ENCODE measurements at places on chromosomes 1 and 21.

GRCh38 chr1:41496080-41497055 lies 11.9 kb upstream of the EDN2 start:
- DNase-seq: peak; percentile 72

GRCh38 chr1:1832820-1833219 lies 54.5 kb upstream of the NADK start:
- peak; percentile 20 for DNase-seq

DNA sequence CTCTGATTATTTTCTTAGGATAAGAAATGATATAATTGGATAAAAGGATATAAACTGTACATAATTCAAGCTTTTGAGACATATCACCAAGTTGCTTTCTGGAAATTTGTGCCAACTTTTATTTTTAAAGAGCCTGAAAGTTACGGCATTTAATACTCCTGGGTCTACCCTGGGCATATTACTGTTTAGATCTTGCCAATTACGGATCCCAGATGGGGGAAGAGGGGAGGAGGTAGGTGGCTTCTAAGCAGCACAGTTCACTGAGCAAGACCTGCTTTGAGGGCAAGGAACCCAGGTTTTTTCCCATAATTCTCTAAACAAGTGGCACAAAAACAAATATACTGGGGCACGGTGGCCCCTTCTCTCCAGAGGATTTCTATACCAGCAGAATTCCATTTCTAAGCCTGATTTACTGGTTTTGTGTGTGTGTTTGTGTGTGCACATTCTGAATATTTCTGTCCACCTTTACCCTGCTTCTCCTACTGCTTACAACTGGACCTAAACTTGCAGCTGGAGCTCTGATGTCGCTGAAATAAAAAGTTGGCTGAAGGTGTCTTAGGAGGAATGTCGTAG lies 76.7 kb downstream of the LAMC2 start:
- DNase-seq: no peak

- no peak for DNase-seq
Measured at GRCh38 chr1:166695115-166695514, 144.2 kb upstream of the POGK start.

- no peak for DNase-seq
Measured at GRCh38 chr1:53337499-53337898, 9.6 kb upstream of the LRP8 start.

GRCh38 chr1:211788626-211789025 lies 41.9 kb downstream of the LPGAT1 start:
- no peak for DNase-seq

DNA sequence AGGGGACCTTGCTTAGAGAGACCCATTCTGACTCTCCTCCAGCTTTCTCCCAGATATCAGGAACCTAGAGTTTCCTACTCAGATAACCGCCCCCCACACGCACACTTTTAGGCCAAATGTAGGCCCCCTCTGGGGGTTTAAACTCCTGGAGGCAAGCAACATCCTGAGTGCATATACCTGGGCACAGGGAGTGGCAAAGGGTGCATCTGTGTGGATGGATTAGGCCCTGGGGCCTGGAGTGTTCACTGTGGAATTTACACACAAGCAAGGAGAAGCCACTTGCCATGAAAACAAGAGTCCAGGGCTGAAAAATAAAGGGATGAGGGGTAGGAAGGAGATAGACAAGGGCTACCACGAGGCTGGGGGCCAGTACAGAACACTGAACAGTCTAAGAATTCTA lies 343.1 kb downstream of the NTNG1 start:
- DNase-seq: no peak

GRCh38 chr1:184827600-184828368 lies 73.1 kb upstream of the EDEM3 start:
- DNase-seq: peak; percentile 84

GRCh38 chr1:8434101-8434500 lies 116.2 kb downstream of the SLC45A1 start:
- DNase-seq: no peak

GRCh38 chr1:30834253-30834652 lies 74.3 kb downstream of the SDC3 start:
- DNase-seq: no peak

DNA sequence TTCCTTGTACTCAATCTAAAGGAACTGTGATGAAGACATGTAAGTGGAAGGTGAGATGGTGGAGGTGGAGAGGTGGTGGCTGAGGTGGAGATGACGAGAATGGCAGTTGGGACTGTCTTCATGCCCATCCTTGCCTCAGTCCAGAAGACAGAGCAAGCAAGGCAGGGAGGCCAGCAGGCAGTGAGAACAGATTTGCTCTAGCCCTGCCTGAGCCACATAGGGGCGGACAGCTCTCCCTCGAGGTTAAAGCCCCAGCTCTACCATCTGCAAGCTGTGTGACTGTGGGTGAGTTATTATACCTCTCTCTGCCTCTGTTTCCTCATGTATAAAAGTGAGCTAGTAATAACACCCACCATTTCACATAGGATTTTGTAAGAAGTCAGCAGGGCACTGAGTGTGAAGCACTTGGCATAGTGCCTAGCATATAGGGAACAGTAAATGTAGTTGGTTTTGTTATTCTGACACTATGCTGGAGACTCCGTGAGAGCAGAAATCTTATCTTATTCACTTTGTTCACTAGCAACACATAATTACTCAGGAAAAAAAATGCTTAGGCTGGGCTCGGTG lies 4.8 kb upstream of the FAM110D start:
- DNase-seq: no peak

GRCh38 chr1:223674119-223674890 lies 8.8 kb upstream of the CAPN8 start:
- DNase-seq: no peak

DNA sequence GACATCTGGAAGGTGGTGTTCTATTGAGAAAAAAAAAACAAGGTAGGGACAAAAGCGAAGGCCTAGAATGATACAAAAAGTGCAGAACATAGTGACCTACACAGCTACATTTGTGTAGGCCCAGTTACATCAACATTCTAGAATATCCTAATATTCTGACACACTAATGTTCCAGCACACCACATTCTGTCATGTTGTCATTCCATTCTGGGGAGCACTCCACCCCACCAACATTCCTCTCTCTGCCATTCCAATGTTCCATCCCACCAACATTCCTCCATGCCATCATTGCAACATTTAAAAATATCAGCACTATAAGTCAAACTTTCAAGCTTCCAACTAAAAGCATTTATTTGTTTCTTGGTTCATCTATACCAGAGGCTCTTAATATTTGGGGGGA lies 28.5 kb downstream of the COA7 start:
- peak; percentile 53 for DNase-seq

GRCh38 chr1:159594625-159595405 lies 7.2 kb downstream of the APCS start:
- peak; percentile 12 for DNase-seq

DNA sequence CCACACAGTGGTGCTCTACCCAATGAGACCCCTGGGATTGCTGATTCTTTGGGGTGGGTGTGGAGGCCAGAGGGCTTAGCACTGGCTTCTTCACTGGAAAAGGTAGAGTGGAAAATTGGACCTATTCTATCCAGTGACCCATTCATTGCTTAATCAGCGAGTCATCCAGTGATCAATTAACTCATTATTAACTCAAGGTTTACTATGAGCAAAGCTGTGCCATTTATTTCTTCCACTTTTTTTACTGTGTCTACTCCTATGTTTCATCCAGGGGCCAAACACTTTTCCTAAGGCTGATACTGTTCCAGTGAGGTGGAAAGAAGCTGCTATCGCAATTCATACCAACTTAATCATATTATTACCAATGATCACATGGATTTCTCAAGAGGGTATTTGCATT lies 363.9 kb downstream of the RPS6KC1 start:
- DNase-seq: no peak

DNA sequence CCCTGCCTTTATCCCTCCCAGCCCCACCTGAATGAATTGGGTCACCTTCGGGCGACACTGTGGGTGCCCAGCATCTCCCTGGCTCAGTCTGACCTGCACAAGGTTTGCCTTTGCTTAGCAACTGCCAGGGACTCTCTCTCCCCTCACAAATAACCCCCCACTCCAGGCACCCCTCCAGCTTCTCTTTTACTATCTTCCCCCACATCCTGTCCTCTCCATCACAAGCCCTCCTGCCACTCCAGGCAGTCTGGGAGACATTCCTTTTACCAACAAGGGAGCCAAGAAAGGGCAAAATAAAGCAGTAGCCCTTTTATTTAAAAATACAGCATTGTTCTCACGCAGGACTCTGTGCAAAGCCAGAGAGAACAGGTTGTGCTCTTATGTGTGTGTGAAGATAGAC lies 23.9 kb downstream of the LGR6 start:
- no peak for DNase-seq

- DNase-seq: no peak
Measured at GRCh38 chr1:76474922-76475321, 392.4 kb upstream of the ST6GALNAC5 start.

GRCh38 chr1:214566158-214567104 lies 15.0 kb upstream of the PTPN14 start:
- DNase-seq: peak; percentile 80

DNA sequence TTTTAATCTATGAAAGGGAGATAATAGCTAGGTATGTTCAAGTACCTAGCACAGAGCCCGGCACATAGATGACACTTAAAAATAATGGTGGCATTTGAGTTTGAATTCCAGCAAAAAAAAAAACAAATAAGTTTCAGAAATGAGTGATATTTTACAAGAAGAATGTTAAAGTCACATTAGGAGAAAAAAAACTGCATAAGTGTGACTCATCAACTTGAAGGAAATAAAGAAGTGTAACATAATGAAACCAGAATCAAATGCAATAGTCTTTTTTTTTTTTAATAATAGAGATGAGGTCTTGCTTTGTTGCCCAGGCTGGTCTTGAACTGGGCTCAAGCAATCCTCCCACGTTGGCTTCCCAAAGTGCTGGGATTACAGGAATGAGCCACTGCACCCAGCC lies 17.1 kb downstream of the DNASE2B start:
- peak; percentile 28 for DNase-seq

GRCh38 chr1:225257081-225257480 lies 170.8 kb downstream of the LBR start:
- no peak for DNase-seq

- DNase-seq: no peak
Measured at GRCh38 chr1:27589841-27590426, 14.0 kb downstream of the AHDC1 start.

DNA sequence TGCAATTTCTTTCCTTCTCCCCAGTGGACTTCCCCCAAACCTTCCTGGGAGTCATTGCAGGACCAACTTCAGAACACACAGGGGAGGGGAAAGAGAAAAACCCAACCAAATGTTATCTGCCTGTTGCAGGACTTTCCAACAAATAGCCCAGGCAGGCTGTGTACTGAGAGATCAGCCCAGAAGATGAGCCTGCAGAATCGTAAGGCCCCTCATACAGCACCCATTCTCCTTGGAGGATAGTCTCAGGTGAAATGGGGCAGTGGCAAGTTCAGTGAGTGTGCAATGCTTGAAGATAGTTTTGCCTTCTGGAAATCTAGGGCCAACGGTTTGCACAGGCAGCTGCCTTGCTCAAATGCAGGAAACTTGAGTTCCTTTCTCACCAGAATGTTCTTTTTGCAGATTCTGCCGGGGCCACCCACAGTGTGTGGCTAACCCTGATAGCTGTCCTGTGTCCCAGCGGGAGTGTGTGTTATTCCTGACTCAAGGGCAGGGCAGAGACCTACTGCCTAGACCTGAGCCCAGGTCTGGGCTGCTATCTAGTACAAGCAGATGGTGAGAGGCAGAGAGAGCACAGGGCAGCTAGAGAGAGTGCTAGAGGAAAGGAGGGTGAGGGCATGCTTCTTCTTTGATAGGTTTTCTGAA lies 48.8 kb downstream of the GADD45A start:
- DNase-seq: no peak

DNA sequence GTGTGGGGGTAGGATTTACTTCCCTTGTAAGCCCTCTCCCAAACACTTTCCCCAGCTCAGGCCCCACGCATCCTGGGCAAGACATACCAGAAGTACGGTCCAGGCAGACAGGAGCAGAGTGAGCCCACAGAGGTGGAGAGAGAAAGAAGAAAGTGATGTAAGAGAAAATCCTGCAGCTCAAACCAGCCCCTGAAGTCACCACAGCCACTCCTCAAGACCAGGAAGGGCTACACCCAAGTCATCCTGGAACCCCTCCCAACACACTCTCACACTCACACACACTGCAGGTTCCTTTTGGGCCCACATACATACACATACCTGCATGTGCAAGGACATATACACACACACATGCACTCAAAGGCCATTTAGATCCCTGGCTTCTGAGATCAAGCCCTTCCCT lies 106.8 kb downstream of the SYT2 start:
- no peak for DNase-seq

DNA sequence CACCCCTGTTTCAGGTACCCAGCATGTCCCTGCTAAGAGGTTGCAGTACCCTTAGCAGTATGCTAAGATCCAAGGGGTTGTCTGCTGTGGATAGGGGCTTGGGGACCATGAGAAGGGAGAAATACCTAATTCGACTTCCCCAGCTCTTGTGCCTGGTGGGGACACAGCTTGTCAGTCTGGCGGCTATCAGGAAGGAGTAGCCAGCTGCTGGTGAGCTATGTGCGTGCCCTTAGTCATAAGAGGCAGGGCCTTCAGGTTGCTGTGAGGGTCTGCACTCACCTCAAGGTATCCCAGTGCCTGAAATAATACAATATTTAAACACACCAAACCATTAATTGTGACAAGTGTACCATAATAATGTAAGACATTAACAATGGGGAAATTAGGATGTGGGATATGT lies 205.1 kb upstream of the SGIP1 start:
- no peak for DNase-seq

DNA sequence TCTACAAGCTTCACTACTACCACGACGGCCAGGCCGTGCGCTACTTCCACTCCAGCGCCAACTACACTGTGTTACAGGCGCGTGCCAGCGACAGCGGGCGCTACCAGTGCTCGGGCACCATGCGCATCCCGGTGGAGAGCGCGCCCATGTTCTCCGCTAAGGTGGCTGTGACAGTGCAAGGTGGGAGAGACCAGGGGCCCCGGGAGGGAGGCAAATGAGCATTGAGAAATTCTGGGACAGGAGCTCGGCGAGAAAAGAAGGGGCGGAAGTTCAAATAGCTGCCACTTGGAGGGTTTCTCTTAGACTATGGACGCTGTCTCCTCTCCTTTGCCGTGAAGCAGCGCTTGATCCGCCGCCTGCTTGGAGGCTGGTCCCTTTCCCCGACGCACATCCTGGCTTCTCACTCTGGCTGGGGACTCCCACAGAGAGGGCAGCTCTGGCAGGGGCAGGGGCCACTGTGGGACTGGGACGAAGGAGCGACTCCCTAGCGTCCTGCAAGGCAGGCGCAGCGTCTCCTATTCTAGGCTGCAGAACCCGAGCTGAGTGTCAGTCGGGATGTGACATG lies 4.6 kb downstream of the FCRLB start:
- peak; percentile 37 for DNase-seq

- DNase-seq: no peak
Measured at GRCh38 chr1:248792342-248792741, 33.4 kb downstream of the SH3BP5L start.

DNA sequence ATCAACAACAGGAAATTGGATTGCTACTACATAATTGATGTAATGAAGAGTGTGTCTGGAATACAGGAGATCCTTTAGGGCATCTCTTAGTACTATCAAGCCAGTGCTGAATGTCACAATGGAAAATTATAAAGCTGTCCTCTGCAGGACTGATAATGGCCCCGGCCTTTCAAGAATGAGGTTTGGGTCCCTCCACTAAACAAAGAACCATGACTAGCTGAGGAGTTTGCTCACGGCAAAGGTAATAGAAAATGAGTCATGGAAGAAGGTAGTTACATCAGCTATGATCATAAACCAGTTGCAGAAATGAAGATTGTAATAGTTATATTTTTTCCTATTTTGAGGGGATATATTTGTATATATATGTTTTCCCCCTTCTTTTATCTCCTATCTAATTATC lies 145.8 kb downstream of the KCNJ6 start:
- DNase-seq: no peak

- DNase-seq: no peak
Measured at GRCh38 chr21:19785941-19786340, 1212.3 kb upstream of the NCAM2 start.
